ENCODE measurements at places on chromosomes 4 and X.

DNA sequence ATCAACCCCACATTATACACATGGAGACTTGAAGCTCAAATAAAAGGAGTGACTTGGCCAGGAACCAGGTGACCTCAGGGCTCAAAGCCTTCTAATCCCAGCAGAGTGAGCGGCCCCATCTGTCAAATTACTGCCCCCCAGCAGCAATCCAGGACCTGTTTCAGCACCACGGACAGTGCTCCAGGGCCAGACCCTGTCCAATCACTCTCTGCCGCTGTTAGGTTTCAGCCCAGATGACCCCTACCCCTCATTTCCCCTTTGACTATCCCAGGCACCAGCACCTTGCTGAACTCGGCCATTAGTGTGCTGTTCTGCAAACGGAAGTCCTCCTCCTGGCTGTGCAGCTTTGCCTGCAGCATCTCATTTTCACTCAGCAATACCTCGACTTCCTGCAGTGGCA, 5.1 kb downstream of the GRIPAP1 start:
- no peak for DNase-seq

DNA sequence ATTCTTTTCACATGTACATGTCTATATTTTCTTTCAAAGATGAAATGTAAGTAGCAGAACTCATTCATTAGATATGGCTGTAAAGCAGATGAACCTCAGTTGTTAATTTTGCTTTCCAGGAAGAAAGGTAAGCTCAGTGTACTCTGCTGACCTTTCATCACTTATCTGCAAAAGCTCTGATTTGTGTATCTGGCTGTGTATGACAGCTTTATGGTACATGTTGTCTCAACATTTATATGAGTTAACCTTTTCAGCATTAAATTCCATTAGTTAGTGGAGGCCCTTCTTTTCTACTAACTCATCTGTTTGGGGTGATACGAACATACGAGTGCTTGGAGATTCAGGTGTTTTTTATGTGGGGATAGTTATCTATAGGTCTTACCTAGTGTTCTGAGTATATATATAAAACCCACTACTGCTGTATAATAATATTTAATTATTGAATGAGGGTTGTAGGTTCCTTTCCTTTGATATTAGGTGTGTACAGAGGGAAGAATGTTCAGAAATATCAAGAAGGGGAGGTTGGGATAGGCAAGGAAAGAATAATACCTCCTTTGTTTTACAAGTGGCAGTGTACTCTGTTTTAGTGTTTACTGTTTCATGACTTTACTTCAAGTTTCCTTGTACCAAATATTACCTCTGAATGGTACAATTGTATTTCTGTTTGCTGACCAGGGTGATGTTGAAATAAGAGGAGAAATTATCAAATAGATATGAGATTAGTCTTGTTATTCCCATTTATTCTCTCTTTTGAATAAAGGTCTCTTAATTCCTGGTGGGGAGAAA, 395.5 kb downstream of the ARHGAP24 start:
- no peak for DNase-seq

DNA sequence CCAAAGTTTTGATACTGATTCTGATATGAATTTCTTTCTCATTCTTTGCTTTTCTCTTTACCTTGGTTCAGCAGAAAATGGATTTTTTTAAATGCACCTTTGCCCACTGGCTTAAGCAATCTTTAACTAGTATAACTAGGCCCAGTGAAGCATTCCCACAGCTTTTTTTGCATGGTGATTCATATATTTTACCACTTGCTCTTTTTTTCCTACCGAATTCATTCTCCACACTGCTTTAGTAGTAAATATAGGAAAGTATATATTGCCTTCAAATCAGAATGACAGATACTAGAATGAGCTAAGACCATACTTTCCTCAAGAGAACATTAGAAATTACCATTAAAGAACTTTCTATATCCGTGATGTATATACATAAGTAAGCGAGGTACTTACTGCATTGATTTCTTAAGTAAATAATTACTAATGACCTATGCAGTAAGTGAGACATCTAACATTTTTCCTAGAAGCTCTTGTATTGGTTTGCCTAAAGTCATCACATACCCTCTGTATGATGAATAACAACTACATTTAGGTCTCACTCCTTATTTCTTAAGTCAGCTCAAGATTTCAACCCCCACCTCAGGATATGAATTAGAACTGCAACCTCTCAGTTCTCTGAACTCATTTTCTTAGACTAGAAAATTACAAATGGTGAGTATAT, 44.2 kb downstream of the SLC4A4 start:
- DNase-seq: no peak

DNA sequence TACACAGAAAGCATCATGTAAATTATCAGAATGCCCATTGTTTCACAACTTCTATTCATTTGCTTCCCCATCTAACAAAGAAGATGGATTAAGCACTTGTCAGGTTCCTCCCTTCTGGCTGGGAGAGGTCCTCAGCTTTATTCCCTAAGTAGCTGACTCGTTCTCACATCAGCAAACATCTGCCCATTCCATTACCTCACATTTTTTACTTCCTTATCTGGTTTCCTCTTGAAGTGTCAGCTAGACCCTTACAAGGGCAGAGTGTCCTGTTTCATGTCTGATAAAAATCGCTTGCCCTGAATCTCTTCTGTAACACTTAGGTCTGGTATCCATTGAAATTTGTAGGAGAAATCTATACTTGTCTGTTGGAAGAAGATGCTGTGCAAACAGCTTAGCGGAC, 34.7 kb downstream of the TMPRSS11A start:
- DNase-seq: no peak

DNA sequence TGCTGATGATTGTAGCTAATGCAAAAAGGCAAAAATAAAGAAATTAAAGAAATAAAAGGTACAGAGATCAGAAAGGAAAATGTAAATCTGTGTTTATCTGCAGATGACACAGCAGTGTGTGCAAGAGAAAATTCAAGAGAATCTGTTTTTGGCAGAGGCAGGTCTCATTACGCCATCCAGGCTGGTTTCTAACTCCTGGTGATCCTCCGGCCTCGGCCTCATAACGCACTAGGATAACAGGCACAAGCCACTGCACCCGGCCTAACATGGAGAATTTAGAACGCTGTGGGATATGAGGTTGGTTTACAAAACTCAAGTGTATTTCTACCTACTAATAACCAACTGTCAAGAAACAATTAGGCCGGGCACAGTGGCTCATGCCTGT, 29.4 kb downstream of the CTBP1 start:
- DNase-seq: no peak

GRCh38 chrX:112368371-112368770, 285.8 kb upstream of the TRPC5 start:
- no peak for DNase-seq

Measured in pulmonary artery endothelial cell (primary cell).